Activated T-cell treated with anti-CD3 and anti-CD28 coated beads for 1 hour (primary cell): ENCODE measurements at places on chromosomes 3 and 15.

DNA sequence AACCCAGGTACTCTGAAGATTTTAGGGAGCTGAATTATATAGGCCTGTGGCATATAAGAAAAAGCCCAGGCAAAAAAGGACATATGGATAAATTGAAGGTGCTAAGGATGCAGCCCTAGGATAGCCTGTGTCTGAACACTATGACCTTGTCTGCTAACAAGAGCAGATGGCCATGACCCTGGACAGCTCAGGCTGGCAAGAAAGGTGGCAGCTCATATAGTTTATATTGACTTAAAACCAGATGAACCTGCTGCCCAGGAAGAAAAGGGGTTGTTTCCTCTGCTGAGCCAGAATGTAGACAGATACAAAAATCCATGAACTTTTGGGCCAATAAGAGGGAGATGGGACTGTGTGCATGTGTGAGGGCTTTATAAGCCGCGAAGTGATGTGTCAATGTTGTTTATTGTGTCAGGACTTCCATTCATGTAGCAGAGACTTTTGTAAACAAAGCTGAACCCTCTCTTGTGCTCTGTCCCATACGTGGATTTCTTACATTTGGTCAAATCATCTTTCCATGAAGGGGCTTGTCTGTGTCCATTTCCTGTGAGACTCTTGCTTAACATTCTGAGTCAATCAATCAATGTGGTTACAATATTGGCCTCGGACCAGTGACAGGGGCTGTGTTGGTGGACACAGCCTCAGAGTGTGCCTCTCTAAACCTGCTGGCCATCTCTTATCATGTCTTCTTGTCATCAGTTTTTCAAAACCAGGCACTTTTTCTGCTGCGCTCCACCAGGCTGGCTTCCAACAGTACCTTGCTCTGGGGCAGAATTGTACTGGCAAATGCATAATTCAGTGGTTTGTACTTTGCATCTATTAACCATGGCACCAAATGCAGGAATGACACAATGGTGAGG is 321.2 kb downstream of the WDR72 start:
- no peak for DNase-seq

DNA sequence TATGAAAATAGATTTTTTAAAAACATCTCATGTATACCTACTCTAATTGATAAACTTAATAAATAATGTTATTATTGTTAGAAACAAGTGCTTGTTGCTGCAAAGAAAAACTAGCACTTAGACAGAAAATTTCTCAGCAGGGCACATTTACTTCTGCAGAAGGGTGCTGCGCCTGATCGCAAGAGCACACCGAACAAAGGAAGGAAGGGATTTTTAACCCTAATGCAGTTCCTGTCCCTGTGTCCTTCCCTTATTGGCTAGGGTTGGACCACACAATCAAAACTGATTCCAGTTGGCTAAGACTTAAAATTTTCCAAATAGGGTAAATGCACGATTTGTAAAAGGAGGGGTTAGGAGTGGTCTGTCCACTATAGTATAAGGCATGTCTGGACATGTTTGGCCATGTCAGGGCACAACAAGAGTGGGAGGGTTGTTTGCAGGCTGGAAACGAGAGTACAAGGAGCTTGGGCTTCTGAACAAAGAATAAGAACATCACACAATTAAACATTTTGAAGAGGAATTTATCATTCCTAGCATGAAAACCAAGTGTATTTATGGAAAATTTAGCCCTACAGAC is 4.7 kb downstream of the DTWD1 start:
- no peak for DNase-seq

DNA sequence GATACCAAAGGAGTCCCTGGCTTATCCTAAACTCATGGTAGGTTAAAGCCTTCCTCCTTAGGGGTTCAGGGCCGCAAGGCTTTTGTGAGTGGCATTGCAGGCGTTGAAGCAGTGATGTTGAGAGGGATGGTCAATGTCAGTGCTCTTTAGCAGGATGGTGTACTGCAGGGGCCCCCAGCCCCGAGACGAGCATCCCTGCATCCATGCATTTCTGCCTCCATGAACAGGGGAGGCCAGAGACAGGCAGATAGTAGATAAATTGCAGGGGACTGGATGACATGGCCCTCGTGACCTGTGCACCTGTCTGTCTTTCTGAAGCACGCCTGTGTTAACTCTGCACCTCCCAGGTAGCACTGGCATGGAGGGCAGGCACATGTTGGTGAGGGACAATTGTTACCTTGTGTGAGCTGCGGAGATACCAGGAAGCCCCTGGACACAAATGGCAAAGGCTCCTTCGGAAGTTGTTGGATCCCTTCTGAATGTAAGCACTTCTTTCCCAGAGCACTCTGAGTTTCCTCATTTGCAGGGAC is 133.5 kb downstream of the SNRPN start:
- DNase-seq, result no peak

DNA sequence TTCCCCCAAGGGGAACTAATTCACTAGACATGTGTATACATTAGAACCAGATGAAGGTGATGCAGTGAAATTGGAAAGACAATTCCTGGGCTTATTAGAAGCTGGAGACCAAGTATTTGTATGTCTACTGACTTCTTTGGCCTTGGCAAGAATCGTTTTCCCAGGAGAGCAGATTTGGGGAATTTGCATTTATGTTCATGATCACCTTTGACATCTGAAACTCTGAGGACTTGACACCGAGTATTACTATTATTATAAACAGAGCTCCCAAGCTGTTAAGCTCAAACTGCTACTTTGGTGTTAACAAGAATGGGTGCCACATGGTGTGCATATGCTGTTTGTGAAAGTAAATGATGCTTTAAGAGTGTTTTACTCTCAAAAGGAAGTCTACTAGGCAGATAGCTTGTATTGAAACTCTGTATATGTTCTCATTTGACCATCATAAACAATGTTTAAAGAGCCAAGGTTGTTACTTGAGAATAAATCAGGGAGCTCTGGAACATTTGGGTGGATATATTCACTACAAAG is 519.8 kb upstream of the GOLIM4 start:
- no peak for DNase-seq

DNA sequence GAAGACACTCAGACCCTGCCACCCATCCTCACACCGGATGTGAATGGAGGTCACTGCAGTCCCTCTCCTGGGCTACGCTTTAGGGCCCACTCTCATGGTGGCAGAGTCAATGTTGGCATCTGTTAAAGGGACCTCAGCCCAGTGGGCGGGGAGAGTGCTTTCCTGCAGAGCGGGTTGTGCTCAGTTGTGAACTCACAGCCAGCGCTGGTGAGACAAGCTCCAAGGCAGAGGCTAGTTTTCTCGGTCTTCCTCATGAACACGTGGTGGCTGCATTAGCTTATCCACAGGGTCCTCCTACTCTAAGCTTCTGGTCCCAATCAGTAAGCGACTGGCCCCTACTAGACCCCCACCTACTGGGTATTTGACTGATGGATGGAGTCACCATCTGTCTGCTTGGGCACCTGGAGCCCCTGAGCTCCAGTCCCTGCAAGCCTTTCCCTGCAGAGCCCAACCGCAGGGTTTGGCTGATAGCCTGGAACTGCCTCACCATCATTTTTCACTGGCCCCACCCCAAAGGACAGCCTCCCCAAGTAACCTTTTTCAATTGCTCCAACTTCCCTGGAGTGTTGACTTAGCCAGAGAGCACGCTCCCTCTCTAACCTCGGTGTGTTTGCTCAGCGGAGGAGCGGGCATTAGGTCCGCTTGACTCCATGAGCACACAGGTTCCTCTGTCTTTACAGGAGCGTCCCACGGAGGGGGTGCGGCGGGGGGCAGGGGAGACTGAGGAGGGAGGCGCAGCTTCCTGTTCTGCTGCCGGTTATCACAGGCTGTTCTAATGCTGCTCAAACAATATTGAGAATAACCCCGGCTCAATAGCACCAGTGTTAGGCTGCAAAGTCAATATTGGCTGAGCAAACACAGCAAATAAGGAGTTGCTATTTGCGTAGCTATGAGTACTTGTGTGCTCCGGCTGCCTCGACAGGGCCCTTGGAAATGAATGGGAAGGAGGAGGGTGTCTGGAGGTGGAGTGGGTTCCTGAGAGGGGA is 141.7 kb downstream of the RPLP1 start:
- no peak for DNase-seq

- no peak for DNase-seq
Measured at GRCh38 chr3:9395570-9396300, 1.7 kb upstream of the SETD5 start.

DNA sequence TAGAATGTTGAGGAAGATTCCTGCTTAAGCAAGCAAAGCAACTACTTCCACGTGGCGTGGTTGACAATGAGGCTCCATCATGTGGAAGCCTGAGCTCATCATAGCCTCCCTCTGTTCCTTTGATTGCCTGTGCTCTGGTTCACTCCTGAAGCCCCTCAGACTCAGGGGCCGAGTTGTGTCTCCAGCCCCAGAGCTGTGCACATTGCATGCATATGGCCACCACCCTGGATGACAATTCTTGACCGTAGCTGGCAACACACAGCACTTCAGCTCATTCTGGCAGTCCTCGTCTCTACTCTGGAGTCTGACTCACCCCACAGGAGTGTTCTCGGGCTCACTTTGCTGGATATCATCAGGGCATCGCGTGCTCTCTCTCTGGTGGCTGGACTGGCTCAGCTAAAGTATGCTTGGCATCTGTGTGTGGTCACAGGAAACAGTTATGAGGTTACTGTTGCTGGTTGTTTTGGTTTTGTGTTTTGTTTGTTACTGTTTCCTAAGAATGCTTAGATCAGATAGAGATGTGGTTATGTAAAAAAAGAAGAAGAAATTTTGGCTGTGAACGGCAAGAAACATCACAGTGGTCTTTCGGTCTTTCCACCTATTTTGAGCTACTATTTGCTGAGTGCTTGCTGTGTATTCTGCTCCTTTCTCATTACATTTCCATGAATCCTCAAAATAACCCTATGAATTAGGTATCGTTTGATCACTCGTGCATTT is 41.6 kb upstream of the MRPS22 start:
- DNase-seq, result no peak

- DNase-seq, result peak; percentile 40
Measured at GRCh38 chr3:100590114-100590839, 19.1 kb upstream of the ADGRG7 start.

DNA sequence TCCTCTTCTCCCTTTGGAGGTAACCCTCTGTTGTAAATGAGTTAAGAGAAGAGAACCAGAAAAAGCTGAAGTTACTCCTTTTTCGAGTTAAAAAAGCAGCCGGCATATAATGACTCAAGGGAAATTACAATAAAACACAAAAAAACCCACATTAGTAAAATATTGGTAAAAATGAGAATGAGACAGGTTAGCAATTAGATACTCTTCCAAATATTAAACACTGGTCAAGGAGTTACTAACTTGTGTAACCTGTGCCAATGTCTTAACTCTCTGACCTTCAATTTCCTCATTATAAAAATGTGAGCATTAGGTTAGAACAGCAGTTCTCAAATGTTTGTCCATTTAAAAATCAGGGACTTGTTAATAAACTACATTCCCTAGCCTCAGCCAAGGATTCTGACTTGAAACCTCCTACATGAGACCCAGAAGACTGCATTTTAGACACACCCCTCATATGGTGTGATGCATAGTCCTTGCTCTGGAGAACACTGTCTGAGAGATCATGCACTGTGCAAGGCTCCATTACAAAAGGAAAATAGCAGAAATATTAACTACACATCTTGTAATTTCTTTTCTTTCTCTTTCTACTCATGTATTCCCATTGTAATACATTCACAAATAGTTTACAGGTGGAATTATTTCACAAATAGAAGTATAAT is 42.7 kb upstream of the TOP2B start:
- no peak for DNase-seq

DNA sequence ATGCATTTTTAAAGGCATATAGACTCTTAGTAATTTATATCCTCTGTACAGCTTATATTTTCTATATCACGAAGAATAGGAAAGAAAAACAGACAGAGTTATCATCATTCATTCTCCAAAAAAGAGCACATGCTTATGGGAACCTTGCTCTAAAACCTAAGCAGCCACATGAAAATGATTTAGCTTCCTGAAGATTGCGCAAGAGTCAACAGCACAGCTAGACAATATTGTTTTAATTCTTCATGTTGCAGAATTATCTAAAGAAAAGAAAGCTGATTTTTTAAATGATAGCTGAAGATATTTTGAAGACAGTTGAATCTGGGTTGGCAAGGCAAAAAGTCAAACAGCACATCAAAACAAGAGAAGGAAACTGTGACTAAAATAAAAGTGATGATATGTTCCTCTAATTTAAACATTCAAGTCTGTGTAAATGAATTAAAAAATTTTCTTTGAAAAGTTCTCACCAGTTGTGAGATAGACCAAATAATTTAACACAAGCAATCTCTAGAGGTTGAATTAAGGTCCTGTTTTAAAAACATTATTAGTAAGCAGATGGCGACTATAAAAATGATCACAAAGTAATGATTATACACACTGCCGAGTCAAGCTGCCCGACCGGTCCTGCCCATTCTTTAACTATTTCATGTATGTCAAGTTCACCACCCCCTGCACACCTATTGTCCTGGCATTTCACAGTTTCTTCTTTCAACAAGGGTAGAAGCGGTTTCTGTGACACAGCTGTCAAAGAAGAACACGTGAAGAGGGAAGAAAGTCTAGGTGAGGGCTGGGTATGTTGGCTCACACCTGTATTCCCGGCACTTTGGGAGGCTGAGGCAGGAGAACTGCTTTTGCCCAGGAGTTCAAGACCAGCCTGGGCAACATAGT is 74.2 kb upstream of the BHLHE40 start:
- DNase-seq, result no peak

DNA sequence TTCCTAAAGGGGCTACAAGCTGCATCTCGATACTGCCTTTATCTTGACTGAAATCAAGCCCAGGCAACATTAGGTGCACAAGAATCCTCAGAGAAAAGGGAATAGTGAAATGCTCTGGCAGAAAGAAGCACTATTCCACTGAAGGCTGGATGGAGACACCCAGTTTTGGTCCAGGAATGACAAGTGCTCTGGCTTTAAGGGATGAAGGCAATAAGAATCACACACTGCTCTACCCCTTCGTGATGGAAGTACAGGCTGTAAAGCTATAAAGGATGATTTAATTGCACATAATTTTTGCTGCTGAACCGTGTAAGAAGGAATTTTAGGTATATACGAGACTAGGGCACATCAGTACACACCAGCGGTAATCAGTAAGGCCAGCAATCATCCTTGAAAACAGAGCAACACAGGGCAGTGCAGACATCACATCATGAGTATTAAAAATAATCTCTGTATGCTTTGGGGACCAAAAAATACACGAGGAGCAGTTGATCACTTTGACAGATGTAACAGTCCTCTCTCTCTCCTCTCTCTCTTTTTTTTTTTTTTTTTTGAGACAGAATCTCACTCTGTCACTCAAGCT is 414.6 kb upstream of the TBL1XR1 start:
- DNase-seq, result no peak
